ENCODE measurements at places on chromosomes 2 and 18. TPM values are rescaled to one million over a fixed set of nuclear protein-coding genes. Genes with fewer than 3 reads are reported as not detected.
A peak's percentile ranks its signal among the peaks of the same experiment; 100 is the strongest.

Gene RTP5
- total RNA-seq, result 0.24 TPM

Gene GRHL1
- 13.2 TPM for total RNA-seq

Gene AQP12A
- total RNA-seq, result not detected

Gene NOSTRIN
- total RNA-seq, result 22.9 TPM

Gene NT5DC4
- 1.2 TPM for total RNA-seq

Gene ARHGEF4
- 8.9 TPM for total RNA-seq

GRCh38 chr2:109226128-109226527 lies 97.1 kb downstream of the SH3RF3 start:
- no peak for DNase-seq

DNA sequence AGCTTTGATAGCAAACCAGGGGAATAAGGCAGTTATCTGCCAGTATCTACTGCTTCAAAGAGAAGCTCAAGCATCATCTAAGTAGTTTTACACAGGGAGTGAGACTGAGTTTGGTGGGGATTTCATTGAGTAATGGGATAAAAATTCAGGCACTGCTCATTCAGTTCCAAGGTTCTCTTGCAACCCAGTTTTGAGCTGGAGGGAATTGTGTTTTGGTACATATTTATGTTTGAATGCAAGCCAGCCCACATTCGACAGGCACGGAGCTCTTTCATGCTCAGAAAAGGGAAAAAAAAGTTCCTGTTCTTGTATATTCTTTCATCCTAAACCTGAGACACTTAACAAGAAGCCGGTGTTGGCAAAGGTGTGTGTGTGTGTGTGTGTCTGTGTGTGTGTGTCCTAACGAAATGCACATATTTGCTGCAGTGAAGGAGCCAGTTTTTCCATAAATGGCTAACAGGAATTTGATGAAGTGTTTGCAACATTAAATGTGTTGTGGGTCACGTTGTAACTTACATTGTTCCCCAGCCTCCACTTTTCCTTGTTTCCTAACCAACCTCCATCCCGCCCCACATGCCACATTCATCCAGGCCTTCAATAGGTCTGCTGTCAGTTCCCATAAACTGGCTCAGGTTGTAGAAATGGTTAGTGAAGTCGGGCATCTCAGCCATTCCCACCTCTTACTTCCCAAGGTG lies 311.1 kb downstream of the TXNL1 start:
- peak; percentile 94 for DNase-seq

- DNase-seq, result no peak
Observed at GRCh38 chr18:51498085-51498855, 300.8 kb upstream of the MEX3C start.

GRCh38 chr2:120251078-120251477 lies 1.6 kb upstream of the RALB start:
- DNase-seq, result no peak

DNA sequence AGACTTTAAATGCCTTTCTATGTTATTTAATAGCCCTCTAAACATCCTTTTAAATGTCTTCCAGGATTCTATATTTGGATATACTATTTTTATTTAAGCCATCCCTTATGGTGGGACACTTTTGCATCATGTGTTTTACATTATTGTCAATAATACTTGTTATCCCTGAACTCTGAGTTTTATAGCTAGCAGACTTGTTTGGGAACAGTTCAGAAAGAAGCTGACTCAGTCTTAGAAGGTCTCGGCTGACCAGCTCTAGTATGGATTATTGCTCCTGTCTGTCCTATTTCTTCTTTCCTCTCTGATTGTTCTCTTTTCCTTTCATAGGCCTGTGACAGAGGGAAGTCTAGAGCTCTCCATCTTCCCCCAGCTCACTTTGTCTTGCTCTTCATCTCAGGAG lies 77.3 kb upstream of the CXCR4 start:
- DNase-seq, result peak; percentile 4

DNA sequence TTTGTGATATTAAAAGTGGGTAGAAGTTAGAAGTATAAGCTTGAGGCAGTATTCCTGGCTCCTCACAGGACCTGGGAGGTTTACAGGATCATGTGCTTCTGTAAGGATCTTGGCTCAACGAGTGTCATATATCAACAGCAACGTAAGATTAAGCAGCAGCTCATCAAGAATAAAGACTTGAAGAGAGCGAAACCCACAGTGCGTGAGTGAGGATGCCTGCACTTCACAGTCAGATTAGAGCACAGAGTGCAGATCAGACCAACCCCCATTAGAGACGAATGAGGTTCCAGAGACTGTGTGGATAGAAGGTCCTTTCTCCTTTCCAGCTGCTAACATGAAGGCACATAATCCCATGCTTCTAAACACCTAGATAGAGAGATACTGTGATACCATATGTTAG lies 1656.7 kb upstream of the NXPH2 start:
- DNase-seq, result peak; percentile 72

DNA sequence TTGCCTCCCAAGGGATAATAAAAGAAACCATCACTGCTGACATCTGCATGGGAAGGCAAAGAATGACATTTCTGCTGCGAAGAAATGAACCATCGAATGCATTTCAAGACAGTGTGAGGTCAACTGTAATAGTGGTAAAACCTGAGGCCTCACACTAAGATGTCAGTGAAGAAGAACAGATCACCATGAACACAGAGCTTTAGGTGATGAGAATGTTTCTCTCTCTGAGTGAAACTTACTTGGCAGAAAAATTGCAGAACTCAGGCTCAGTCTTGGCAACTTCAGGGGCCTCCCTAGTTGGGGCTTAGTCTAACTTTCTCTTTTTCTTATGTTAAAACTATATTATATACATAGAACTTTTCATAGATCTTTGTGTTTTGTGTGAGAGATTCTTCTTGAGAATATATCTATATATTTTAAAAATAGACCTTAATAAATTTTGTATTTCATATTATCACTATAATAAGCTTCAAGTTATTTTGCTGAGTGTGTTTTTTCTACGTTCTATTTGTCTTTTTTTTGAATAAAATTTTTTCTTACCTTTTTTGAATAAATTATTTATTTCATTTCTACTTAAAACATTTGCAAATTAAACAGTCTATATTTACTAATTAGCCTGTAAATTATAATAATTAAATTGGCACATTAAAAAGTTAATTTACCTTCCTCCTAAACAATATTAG lies 427.5 kb upstream of the TRIB2 start:
- peak; percentile 88 for DNase-seq

DNA sequence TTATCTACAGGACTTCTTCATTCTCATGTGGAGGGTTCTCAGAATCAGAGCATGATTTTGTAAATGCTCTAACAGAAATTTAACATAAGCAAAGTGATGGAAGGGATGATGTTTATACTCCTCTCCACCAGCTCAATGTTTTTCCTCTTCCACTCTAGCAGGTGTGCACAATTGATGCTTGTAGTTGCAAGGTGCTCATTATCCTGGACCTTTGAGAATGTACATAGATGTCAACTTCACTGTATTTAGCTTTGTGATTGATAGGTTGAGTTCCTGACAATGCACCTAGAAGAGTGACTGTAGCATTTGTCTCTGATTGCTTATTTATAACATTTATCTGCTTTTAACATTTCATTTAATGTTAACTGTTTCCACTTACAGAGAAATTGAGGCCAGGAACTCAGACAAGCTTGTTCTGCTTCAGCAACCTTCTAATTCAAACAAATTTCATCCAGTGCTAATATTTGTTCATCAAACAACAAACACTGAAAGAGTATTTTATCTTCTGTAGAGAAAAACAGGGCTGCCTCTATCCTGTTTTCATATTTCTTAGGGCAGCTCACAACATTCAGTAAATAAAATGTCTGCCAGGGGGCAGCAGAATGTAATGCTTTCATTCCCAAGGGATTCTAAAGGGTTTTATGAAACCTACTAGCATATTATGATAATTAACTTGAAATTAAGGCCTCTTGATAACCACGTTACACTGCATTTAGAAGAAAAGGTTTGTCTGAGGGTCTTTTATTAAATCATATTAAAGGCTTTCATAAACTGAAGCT lies 127.9 kb upstream of the NOL4 start:
- no peak for DNase-seq

DNA sequence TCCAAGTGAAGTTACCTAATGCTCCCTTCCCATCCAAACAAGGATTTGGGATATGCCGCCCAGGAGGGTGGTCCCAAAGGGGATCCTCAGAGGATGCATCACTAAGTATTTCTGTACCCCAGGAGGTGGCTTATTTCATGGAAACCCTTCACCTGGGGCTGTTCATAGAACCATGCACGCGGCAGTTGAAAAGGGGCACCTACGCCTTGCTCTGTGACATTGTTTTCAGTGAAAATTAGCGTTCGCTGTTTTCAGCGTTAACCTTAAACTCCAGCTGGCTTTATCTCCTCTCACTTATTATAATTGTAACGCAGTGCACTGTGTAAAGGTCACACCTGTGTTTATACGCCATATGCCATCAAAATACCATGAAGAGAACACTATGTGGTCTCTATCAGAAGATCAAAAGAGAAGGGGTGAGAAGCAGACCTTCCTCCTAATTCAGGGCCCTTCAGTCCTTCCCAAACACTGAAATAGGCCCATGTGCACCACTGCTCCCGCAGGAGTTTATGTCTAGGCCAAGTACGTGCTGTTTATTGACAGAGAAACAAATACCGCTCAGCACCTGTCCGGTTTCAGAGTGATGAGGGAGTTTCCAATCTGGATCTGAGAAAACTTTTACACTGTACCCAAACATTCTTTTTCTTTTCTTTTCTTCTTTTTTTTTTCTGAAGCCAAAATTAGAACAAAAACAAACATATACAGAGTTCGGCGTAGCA lies 162.1 kb downstream of the BCL2 start:
- no peak for DNase-seq

DNA sequence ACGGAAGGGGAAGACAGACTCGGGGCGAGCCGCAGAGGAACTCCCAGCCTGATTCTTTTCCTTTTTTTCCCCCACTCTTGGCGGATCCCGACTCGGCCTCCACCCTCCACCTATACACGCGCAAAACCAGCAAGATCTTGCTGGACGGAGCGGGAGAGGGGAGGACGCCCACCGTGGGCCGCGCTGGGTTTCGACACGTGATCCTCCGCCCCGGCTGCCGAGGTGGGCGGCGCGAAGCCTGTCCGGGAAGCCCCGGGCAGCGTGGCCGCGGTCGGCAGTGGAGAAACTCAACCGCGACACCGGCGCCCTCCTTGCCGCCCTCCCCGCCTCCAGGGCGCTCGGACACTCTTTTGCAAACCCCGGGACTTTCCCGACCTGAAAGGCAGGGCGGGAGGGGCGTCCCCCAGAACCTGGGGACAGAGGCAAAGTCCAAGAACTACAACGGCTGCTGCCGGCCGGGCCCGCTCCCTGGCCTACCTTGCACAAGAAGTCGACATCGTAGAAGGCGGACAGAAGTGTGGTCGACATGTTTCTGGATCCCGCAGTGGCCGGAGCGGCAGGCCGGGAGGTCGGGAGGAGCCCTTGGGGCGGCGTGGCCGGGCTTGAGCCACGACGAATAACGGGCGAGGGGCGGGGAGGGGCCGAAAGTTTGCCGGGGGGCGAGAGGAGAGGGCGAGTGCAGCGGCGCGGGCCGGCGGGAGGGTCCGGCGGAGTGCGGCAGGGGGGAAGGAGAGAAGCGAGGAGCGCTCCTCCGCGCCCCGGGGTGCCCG lies 433 bp downstream of the ZFP36L2 start:
- peak; percentile 84 for DNase-seq

Data from umbilical cord (tissue), 2 donors.